ENCODE measurements at places on chromosomes 1 and 21.

GRCh38 chr1:51644533-51645197 is 27.8 kb downstream of the OSBPL9 start:
- no peak for DNase-seq

- no peak for DNase-seq
These were observed 1371.8 kb upstream of the PRMT6 start for GRCh38 chr1:105684714-105685113.

DNA sequence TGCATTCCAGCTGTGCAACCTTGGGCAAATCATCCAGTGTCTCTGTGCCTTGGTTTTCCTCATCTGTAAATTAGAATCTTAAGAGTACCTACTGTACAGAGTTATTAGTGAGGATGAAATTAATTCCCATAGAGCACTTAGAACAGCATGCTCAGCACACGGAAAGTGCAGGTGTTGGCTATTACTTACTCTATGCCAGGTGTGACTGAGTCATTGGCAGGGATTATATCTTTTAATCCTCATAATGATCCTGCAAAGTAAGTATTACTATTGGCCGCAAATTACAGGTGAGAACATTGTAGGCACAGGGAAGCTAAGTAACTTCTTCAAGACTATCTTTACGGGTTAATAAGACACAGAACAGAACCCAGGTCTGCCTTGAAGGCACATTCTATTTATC is 6.3 kb upstream of the UBE2U start:
- DNase-seq: no peak

GRCh38 chr1:160541622-160542302 is 18.7 kb upstream of the SLAMF6 start:
- DNase-seq: no peak

DNA sequence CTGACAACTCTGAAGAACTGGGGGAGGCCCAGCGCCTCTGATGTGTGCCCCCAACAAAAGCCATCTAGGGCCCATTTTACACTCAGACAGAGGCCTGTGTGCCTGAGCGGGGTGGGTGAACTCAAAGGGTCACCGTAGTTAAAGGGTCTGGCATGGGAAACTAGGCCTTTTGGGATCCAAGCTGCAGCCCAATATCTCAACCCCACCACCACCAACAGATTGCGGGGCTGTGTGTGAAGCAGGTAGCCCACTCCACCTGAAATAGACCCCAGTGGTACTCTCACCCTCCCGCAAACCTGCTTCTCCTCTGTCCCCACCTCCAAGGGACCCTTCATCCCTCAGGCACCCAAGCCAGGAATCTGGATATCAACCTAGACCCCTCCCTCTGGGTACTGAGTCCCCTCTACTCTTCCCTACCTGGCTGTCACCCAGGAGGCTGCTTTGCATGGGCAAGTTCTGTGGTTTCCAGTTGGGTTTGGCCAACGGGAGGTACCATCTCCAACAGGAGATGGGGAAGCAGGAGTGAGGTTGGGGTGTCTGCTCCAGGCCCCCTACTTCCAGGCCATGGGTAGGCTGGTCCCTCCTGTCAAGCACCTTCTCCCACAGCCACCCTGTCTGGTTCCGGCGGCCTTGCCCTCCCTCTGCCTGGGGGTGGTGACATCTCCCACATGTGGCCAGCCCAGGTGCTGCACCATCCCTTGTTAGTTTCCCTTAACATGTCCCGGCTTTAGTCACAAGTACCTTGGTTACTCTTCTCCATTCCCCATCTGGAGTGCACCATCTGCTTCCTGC is 35.2 kb upstream of the LRP8 start:
- DNase-seq: no peak

DNA sequence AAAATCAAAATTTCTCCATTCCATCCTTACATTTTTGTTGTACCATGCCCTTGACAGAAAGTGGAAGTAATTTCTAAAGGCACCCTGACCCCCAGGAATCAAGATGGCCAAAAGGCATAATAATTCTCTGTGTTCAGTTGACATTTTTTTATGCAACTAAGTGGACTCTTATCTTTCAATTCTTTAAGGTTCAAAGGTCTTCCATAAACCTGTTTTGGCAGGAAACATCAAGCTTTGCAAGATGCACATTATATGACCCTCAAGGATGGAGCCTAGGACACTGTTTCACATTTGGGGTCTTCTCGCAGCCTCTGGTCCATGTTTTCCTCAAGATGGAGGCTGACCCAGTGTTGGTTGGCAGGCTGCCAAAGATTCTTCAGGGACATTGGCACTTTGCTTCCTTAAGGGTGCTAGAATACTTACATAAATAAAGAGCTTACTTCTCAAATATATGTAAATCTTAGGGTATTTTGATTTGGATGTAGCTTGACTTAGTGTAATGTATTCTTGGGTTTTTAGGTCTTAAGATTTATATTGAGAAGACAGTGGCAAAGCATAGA is 48.0 kb upstream of the COG2 start:
- no peak for DNase-seq

- no peak for DNase-seq
These were observed 898 bp downstream of the C1orf174 start for GRCh38 chr1:3898994-3899753.

- no peak for DNase-seq
These were observed 30.0 kb upstream of the C1orf185 start for GRCh38 chr1:51072043-51072439.

- DNase-seq: no peak
These were observed 177.1 kb downstream of the GPATCH2 start for GRCh38 chr1:217453816-217454215.

DNA sequence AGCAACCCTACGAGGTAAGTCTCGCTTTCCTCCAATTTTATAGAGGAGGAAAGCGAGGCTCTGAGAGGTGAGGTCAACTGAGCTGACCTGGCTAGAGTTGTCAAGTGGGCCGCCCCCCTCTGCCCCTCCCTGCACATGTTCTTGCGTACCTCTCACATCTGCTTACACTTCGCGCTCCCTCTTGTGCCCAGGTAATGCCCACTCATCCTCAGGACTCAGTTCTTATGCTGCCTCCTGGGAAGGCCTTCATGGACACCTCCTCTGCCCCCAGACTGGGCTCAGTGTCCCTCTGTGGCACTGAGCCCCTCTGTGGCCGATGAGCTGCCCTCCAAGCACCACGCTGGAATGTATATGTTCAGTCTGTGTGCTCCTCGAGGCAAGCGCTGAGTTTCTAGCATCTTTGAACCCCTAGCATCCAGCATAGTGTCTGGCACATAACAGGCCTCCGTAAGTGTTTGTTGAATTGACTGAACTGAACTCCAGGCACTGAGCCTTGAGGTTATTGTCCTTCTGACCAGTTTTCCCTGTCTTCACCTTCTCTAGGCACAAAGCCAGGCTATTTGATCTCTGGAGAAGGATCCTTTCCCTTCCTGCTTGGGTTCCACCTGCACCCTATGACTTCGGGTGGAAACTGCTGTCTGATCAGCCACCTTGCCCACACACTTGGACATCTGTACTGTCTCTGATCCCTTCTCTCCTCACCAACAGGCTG is 13.5 kb downstream of the MOV10 start:
- DNase-seq: no peak

DNA sequence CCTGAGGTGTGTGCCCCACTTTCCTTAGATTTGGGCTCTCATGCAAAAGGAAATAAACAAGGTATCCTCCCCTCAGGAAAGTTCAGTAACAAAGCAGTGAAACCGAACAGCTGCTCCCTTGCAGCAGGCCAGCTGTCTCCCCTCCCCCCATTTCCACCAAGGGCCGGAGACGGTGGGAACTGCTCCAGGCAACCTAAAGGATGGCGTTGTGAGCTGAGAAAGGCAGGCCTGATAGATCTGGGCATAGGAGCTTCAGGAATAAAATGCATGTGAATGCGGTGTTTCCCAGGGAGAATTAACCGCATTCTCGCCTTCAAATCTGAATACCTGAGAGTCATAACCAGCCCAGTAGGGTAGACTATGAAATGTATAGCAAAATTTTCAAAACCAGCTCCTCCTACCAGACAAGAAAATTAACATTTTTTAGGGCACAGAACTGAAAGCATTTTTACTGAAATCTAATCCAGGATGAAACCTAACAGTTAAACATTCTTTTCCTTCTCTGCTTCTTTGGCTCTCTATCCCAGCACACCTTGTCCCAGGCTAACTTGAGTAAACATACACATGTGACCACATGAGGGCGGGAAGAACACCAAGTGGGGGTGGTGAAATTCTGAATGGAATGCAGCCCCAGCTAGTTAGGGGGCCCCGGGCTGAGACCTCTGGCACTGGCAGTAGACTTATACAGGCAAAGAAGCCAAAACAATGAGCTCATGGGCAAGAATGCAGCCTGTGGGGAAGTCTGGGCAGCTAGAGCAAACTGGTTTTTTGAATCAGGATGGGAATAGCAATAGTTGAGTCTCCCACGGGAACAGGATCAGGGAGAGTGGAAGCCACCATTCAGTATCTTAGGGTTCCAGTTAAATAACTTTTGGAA is 11.5 kb downstream of the MCL1 start:
- no peak for DNase-seq

DNA sequence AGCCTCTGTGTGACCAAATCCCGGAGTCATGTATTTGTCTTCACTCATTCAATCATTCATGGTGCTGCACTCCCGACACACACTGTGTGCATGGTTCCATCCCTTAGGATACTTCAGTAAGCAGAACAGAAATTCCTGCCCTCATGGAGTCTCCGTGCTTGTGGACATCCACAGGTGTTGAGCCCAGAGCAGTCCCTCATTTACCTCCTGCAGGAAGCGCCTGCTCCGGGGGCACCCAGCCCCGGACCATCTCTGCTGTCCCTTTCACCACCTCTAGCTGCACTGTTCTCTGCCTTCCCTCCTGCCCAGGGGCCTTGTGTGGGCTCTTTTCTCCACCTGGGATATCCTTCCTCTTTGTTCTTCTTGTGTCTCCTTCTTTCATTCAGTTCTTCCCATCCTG is 9.5 kb upstream of the ZBTB21 start:
- DNase-seq: no peak

GRCh38 chr1:37073854-37074379 is 39.6 kb upstream of the GRIK3 start:
- DNase-seq: no peak

DNA sequence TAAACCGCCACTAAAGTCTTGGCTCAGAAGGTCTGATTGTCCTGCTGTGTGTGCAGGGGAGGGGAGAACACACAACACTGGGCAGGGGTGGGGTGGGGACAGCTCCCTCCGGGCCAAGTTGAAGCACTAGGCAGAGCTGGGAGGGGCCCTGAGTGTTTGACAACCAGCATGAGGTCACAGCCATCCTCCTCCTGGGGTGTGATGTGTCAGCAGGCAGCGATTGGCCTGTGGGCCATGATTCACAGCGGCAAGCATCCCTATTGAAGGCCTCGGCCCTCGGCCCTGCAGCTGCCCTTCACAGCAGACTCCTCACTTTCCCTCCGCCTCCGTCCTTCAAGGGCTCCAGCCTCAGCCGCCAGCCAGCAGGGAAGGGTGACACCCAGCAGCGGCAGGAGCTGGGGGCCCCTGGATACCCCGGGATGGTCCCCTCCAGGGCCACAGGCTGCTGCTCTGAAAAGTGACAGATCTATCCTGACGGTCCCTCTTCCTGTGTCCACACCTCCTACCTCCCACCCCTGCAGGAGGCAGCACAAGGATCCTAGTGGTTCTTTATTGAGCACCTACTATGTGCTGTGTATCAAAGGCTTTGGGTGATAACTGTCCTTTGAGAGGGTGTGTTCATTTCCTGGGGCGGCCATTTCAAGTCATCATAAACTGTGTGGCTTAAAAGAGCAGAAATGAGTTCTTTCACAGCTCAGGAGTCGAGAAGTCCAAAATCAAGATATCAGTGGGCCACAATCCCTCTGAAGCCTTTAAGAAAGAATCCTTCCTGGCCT is 66.0 kb upstream of the SLC25A33 start:
- DNase-seq: peak; percentile 2

- DNase-seq: no peak
These were observed 66.1 kb downstream of the SKI start for GRCh38 chr1:2294033-2294724.

Data from caudate nucleus (tissue), 63 donors.